Mesenteric fat pad (tissue), 1 donor: ENCODE measurements at places on chromosomes 6 and 20.
A peak's percentile ranks its signal among the peaks of the same experiment; 100 is the strongest.

GRCh38 chr20:63873477-63873971, 8.5 kb downstream of the TPD52L2 start:
- DNase-seq: no peak

GRCh38 chr20:4829514-4830215, 108.0 kb downstream of the PRND start:
- DNase-seq: no peak

- DNase-seq: no peak
Observed at GRCh38 chr6:44042261-44042988, 84.8 kb downstream of the MRPL14 start.

GRCh38 chr6:105179244-105180065, at the start of gene POPDC3:
Gene POPDC3, minus strand, starts transcription at chr6:105180014. Its CDS starts 18,105 bp downstream, at chr6:105161909.
- no peak for DNase-seq

- no peak for DNase-seq
Observed at GRCh38 chr20:24034820-24035219, 46.2 kb upstream of the GGTLC1 start.

DNA sequence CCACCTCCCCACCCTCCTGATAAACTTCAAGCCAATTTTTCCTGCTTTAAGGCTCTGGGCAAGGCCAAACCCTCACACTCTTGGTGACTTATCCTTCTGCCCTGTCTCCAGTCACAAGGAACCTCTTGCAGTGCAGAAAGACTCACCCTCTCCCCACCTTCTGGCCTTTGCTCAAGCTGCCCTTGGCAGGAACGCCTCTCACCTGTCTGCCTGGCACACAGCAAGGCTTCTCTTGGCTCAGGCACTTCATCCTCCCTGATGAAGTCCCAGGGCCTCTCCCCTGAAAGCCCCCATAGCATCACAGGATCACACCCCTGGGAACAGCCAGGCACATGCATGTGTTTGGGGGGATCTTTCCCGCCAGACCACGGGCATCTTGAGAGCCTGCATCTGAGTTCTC, 68.8 kb upstream of the NNAT start:
- peak; percentile 37 for DNase-seq

- no peak for DNase-seq
Observed at GRCh38 chr6:113208726-113209125, 648.4 kb upstream of the MARCKS start.

- DNase-seq: no peak
Observed at GRCh38 chr20:58865843-58866242, 13.3 kb downstream of the GNAS start.
